ENCODE measurements at places on chromosomes 2 and 18. TPM values are rescaled to one million over a fixed set of nuclear protein-coding genes. Genes with fewer than 3 reads are reported as not detected.

- no peak for DNase-seq
These were observed 2.6 kb downstream of the DYSF start for GRCh38 chr2:71455741-71456569.

The RMDN2 gene
- total RNA-seq, result 1.2 TPM

The AQP4 gene
- not detected for total RNA-seq

GRCh38 chr2:120736202-120736623 lies 545 bp downstream of the GLI2 start:
- no peak for DNase-seq

DNA sequence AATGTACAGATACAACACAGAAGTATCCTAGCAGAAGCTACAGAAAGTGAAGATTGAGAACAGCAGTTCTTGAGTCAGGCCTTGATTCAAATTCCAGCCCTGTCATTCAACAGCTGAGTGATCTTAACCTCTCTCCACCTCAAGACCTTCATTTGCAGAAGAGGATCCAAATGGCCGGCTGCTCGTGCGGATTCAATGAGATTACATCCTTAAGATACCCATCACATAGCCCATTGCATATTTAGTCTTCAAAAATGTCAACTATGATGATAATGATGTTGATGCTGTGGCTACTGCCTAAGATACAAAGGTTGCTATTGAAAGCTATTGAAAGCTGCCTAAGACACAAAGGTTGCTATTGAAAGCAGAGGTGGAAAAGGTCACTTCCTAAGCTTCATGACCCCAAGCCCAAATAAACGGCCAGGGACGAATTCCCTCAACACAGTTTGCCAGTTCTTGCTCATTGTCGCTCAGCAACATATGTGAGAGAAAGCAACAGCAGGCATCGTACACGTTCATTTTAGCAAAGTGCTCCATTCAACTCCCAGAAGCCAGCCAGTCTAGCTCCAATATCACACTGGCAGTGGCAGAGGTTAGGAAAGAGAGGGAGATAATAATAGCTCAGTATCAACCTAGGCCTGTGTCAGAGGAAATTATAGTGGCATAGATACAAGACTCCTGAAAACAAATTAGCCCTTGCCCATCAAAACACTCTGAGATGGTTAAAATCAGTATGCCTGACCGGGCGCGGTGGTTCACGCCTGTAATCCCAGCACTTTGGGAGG lies 36.1 kb downstream of the MRPL35 start:
- no peak for DNase-seq

DNA sequence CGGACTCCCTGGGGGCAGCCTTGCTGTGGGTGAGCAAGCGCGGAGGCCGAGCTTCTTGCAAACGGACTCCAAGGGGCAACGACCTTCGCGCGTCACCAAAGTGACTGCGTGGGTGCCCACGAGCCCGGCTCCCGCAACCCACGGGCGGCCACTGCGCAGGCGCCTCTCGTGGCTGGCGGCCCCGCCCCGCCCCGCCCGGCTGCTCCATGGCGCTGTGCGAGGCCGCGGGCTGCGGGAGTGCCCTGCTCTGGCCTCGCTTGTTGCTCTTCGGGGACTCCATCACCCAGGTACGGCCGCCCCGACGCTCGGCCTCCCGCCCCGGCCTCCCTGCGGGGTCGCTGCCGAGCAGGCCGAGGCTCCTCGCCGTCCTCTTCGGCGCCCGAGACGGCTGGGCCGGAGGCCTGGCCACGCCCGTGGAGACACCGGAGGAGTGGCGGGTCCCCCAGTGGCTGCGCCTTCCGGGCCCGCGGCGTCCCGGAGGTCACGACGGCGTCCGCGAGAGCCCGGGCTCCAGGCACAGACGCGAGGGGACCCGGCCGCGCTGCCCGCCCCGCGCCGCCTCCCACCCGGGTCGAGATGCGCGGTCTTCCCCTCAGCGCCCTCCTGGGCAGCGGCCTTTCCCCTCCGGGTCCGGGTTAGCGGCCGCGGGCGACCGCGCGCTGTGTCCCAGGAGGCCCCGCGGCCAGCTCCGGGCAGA lies at the start of gene IAH1:
Gene IAH1, plus strand, starts transcription at position 191 of the 697 bp plus-strand sequence. Its CDS starts 16 bp downstream, at position 207.
- DNase-seq, result peak; percentile 21

- no peak for DNase-seq
These were observed 27.7 kb downstream of the SNORC start for GRCh38 chr2:232897598-232898408.

The ADAM23 gene
- 0.13 TPM for total RNA-seq

DNA sequence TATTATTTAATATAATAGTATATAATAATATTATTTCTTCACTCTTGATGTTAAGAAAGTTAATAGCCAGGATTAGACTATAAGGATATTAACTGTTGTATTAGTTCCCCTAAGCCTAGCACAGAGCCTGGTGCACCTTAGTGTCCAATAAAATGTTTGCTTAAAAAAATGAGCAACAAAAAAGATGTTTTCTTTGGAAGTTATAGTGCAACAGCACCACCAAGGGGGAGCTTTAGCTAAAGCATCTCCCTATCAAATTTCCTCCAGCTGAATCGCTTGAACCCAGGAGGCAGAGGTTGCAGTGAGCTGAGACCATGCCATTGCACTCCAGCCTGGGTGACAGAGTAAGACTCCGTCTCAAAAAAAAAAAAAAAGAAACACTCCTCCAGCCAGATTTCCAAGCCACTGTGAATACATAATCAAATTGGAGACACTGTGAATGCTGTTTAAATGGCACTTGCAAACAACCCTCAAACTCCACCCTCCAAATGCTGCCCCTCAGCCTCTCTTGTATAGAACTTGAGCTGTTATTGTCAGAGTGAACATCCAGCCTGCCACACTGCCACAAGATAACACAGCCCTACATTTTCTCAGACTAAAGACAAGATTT lies 221.9 kb downstream of the DYM start:
- DNase-seq, result peak; percentile 37

GRCh38 chr2:51011693-51012092 lies 20.2 kb downstream of the NRXN1 start:
- no peak for DNase-seq

DNA sequence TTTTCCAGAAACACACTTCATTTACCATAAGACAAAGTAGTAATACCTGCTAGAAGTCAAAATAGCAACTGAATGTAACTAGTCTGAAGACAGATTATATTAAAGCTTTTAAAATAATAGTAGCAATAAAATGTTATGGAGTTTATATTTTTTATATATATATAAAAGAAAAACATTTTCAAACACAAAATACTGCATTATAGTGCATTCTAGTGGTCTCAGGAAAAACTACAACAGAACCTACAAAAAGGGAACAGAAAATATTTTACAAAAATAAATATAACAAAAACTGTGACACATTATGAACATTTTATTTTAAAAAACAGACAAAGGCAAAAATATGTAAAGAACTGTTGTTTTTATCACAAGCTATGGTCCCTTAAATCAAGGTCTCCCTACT lies 48.0 kb downstream of the STRN start:
- DNase-seq, result no peak

DNA sequence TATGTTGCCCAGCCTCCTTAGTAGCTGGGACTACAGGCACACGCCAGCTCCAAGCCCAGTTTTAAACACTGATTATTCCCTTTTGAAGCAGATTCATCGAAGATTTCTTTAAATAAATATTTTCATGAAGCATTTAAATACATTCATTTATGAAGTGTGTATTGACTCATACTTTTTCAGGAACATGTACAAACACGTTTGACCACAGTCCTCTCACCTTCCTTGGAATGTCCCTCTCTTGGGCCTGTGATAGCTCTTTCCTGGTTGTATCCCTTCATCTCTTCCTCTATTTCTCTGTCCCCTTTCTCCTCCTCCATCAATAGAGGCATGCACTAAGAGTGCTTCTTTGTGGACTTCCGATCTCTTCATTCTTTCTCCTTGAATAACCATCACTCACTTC lies 2.5 kb downstream of the PSTPIP2 start:
- DNase-seq, result peak; percentile 94

GRCh38 chr2:62163106-62163831 lies 32.6 kb upstream of the B3GNT2 start:
- DNase-seq, result no peak

The HADHB gene
- 105 TPM for total RNA-seq

DNA sequence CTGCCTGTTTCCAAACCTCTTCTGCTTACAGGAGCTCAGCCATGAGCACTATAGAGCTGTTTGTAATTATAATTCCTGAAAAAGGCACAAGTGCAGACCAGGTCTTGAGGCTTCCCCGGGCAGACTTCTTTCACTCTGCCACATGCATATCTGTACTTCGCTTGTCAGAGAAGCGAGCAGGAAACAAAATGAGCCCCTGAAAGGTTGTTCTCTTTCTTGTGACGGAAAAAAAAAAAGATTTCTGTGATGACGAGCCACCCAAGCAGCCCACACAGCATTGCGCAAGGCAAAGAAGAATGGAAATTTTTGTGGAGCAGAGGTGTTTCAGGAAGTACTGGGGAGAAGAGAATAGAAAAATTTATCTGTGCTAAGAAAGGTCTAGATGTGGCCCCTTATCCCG lies 54.0 kb upstream of the LINC00305 start:
- peak; percentile 23 for DNase-seq

All from bronchial epithelial cell (primary cell).